ENCODE measurements at places on chromosomes 5 and 9. TPM values are rescaled to one million over a fixed set of nuclear protein-coding genes. Genes with fewer than 3 reads are reported as not detected.

- peak; percentile 83 for DNase-seq
These were observed 75.4 kb downstream of the STK32A start for GRCh38 chr5:147310059-147310704.

DNA sequence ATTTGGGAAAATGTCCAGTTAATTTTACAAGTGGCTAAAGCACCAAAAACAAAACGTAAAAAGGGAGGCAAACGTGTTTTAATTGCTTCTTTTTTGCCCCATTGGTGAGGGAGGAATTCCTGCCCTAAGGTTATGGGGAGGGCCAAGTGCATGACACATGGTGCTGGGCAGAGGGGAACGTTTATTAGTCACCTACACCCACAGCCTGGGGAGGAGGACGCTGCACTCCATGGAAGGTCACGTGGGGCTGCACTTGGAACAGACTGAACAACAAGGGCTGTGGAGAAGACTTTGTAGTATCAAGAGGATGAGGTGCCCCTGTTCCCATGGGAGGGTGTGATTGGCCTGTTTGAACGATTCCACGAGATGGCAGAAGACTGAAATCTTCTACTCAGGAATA lies 13.7 kb upstream of the ADAMTS16 start:
- DNase-seq: peak; percentile 87

POU5F2 gene
- not detected for polyA plus RNA-seq

- peak; percentile 16 for DNase-seq
These were observed 5.3 kb downstream of the GPR151 start for GRCh38 chr5:146510559-146511125.

DNA sequence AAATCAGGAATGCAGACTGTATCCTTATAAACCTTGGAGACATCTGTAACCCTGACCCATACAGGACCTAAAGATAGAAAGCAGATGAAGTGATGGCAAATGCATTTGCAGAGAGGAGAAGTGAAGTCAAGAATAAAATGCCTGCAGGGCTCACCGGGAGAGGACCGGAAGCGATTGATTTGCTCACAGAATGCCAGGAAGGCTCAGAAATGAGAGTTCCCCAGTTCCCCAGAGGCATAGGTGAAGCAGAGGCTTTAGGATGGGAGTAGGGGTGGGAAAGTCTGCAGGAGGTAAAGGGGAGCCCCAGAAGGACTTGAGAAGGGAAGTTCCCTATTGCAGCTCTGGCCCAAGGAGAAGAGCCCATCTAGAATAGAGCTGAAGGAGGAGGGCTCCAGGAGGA lies 63.9 kb upstream of the TNFAIP8 start:
- DNase-seq: no peak

- DNase-seq: no peak
These were observed 418.2 kb downstream of the GABRG2 start for GRCh38 chr5:162485666-162486292.

GRCh38 chr5:50863534-50864170 lies 197.2 kb downstream of the PARP8 start:
- DNase-seq: no peak

GRCh38 chr5:109408991-109409843 lies 557 bp downstream of the PJA2 start:
- DNase-seq: peak; percentile 75
